ENCODE measurements at places on chromosomes 12 and 14. TPM values are rescaled to one million over a fixed set of nuclear protein-coding genes. Genes with fewer than 3 reads are reported as not detected.
A peak's percentile ranks its signal among the peaks of the same experiment; 100 is the strongest.

VRTN gene
- total RNA-seq = 143 TPM

KCNA5 gene
- 0.62 TPM for total RNA-seq

IL22 gene
- total RNA-seq = not detected

NAB2 gene
- 20.8 TPM for total RNA-seq

RTN1 gene
- 4.3 TPM for total RNA-seq

GRCh38 chr12:114448618-114448933, 42.6 kb upstream of the TBX5 start:
- H3K36me3 ChIP-seq = no peaks in the 10 kb centered on the region
- no peak overlapping the region for H3K27ac ChIP-seq
- peak; percentile 77 for DNase-seq
- peak overlapping the region; percentile 46 for H3K4me3 ChIP-seq

GRCh38 chr14:60350366-60350720, 101.3 kb downstream of the PPM1A start:
- no peaks in the 10 kb centered on the region for H3K27me3 ChIP-seq
- H3K4me1 ChIP-seq = peaks cover 23% of the 10 kb centered on the region
- no peak overlapping the region for H3K4me3 ChIP-seq
- peak; percentile 61 for DNase-seq
- no peak overlapping the region for H3K27ac ChIP-seq
- H3K36me3 ChIP-seq = no peaks in the 10 kb centered on the region

DNA sequence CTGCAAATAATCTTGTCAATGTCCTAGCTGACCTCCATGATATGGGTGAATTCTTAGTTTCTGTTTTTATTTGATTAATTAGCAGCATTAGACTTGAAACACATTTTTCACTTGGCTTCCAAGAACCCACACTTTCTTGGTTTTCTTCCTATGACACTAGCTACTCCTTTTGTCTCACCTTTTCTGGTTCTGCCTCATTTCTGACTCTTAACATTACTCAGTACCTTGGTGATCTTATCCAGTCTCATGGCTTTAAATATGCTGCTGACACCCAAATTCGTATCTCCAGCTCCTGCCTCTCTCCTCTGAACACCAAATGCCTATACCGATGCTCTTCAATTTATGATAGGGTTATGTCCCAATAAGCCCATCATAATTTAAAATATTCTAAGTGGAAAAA, 32.0 kb upstream of the SSTR1 start:
- DNase-seq = no peak
- no peak overlapping the region for H3K27ac ChIP-seq
- no peaks in the 10 kb centered on the region for H3K27me3 ChIP-seq
- H3K4me3 ChIP-seq = no peak overlapping the region
- peaks cover 6% of the 10 kb centered on the region for H3K36me3 ChIP-seq

DNA sequence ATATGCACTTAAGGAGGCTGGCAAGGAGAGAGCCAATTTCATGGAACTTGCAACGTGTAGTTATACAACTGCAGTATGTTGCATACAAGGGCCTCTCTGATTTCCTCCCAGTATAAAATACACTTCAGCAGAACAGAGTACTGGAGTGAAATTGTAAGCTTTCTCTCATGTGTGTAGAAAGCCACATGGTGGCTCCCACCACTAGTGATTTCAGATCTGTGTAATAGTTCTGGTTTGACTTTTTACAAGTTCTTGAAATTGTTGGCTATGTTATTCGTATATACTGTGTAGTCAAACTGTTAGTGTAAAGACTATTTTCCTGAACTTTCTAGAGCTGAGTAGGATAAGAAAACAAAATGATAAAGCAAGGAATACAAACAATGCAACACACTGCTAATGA, 16.4 kb upstream of the LMO3 start:
- no peak overlapping the region for H3K4me3 ChIP-seq
- H3K36me3 ChIP-seq = no peaks in the 10 kb centered on the region
- DNase-seq = no peak

GRCh38 chr12:100445081-100445481, 28.6 kb upstream of the NR1H4 start:
- DNase-seq = no peak
- no peaks in the 10 kb centered on the region for H3K4me1 ChIP-seq
- no peak overlapping the region for H3K27ac ChIP-seq

DNA sequence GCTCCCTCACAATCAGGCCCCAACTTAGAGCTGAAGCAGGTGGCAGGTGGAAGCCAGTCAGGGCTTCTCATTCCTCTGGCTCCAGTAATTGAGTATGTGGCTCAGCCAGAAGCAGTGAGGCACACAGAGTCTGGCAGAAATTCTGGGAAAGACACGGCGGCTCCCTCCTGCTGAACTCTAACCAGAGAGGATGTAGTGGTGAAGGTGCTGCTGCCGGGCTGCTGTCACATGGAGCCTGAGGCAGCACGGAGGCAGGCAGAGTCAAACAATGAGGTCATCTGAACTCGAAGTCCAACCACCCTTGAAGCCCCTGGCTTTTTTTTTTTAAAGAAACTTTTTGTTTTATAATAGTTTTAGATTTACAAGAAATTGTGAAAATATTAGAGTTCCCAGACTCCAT, 33.4 kb upstream of the SMOC1 start:
- no peaks in the 10 kb centered on the region for H3K27me3 ChIP-seq
- H3K36me3 ChIP-seq = no peaks in the 10 kb centered on the region
- DNase-seq = no peak
- peaks cover 6% of the 10 kb centered on the region for H3K4me1 ChIP-seq

DNA sequence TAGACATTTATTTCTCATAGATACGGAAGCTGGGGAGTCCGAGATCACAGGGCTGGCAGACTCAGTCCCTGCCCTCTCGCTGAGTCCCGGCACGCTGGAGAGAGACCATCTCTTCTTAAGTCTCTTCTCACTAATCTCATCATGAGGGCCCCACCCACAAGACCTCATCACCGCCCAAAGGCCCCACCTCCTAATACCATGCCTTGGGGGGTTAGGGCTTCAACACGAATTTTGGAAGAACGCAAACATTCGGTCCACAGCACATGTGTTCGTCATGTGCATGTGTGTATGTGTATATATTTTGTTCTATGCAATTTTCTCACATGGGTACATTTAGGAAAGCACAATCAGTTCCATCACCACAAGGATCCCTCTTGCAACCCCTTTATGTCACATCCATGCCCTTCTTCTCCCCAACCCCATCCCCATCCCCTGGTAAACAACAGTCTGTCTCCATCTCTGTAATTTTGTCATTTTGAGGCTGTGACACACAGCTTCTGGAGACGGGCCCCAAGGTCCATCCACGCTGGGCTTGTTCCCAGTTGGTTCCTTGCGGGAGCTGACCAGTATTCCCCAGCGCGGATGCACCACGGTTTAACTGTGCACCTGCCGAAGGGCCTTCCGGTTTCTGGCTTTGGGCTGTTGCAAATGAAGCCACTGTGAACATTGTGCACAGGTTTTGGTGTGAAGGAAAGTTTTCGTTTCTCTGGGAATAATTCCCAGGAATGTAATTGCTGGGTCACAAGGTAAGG, 317.5 kb upstream of the DIO3 start:
- no peaks in the 10 kb centered on the region for H3K27me3 ChIP-seq
- no peak for DNase-seq
- H3K4me1 ChIP-seq = no peaks in the 10 kb centered on the region
- H3K4me3 ChIP-seq = no peak overlapping the region
- no peaks in the 10 kb centered on the region for H3K36me3 ChIP-seq
- H3K27ac ChIP-seq = no peak overlapping the region

- H3K27ac ChIP-seq = no peak overlapping the region
- DNase-seq = peak; percentile 43
- H3K4me1 ChIP-seq = peaks cover 25% of the 10 kb centered on the region
- peaks cover 22% of the 10 kb centered on the region for H3K27me3 ChIP-seq
- H3K4me3 ChIP-seq = peak overlapping the region; percentile 87
These were observed 645 bp downstream of the JDP2 start for GRCh38 chr14:75428230-75429104.

- peak; percentile 42 for DNase-seq
- peaks cover 64% of the 10 kb centered on the region for H3K4me1 ChIP-seq
- 0 out of 2 replicates have a peak overlapping the region, but pooled peaks have one; percentile 7 for H3K4me3 ChIP-seq
- no peaks in the 10 kb centered on the region for H3K27me3 ChIP-seq
- H3K27ac ChIP-seq = peak overlapping the region; percentile 18
These were observed 114.8 kb downstream of the PLXNC1 start for GRCh38 chr12:94263011-94263811.

DNA sequence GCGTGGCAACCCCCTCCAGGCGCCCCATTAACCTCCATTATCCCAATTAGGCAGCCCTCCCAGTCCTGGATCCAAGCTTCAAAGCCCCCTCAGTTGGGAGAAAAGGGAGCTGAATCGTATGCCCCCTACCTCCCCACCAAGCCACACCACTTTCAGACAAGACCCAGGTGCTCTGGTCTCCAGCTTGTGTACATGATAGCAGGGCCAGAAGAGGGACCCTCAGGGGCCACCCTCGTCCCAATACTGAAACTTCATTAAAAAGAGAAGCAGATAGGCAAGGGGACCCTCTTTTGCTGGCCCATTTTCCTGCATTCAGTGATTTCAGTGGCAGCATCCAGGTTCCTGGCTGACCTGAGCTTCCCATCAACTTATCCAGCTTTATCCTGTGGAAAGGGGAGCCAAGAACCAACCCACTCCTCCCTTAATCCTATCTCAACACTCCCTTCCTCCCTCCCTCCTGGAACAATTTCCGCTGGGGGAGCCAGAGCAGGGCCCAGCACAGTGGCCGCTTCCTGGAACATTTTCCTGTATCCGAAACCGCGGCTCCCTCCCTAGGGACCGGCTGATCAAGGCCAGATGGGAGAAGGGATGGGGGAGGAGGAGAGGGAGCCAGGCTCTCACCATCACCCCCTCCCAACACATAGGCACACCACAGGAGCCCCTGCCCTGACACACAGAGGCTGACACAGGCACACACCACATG, 9.5 kb upstream of the SP7 start:
- peak; percentile 63 for DNase-seq
- no peaks in the 10 kb centered on the region for H3K36me3 ChIP-seq
- H3K27ac ChIP-seq = no peak overlapping the region
- peak overlapping the region; percentile 92 for H3K4me3 ChIP-seq
- H3K27me3 ChIP-seq = peaks cover 36% of the 10 kb centered on the region

GRCh38 chr12:108097160-108097911, 31.8 kb upstream of the WSCD2 start:
- H3K27me3 ChIP-seq = no peaks in the 10 kb centered on the region
- H3K4me1 ChIP-seq = peaks cover 10% of the 10 kb centered on the region
- no peak overlapping the region for H3K4me3 ChIP-seq

DNA sequence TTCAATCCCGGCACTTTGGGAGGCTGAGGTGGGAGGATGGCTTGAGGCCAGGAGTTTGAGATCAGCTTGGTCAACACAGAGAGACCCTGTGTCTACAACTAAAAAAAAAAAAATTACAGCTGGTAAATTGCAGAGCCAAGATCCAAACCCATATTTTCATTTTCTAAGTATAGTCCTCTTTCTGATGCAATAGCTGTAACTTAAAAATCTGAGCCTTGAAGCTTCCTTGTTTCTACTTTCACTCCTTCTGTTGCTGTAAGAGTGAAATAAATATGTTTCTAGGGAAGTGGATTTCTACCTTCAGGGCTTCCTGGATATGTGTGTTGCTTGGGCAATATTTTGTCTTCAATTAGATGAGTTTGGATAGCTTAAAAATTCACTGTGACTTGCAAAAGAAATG, 42.0 kb upstream of the PRICKLE1 start:
- H3K4me1 ChIP-seq = 0 out of 2 replicates have a peak, but pooled peaks cover 7% of the 10 kb centered on the region
- DNase-seq = no peak
- H3K27me3 ChIP-seq = no peaks in the 10 kb centered on the region
- H3K27ac ChIP-seq = no peak overlapping the region
- no peaks in the 10 kb centered on the region for H3K36me3 ChIP-seq

GRCh38 chr12:1851151-1851701, 30.9 kb downstream of the LRTM2 start:
- H3K27me3 ChIP-seq = no peaks in the 10 kb centered on the region
- no peak overlapping the region for H3K4me3 ChIP-seq
- no peaks in the 10 kb centered on the region for H3K4me1 ChIP-seq
- DNase-seq = no peak

GRCh38 chr14:75700295-75700694, 39.2 kb downstream of the TTLL5 start:
- H3K27me3 ChIP-seq = no peaks in the 10 kb centered on the region
- H3K36me3 ChIP-seq = peaks cover 4% of the 10 kb centered on the region
- H3K27ac ChIP-seq = no peak overlapping the region
- no peaks in the 10 kb centered on the region for H3K4me1 ChIP-seq
- no peak for DNase-seq

DNA sequence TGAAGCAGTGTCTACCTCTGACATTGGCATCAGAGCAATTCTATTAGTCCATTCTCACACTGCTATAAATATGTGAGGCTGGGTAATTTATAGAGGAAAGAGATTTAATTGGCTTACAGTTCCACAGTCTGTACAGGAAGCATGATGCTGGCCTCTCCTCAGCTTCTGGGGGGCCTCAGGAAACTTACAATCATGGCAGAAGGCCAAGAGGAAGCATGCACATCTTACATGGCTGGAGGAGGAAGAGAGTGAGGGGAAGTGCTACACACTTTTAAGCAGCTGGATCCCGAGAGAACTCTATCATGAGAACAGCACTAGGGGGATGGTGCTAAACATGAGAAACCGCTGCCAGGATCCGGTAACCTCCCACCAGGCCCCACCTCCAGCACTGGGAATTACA, 25.7 kb upstream of the SEL1L start:
- H3K27me3 ChIP-seq = no peaks in the 10 kb centered on the region
- H3K36me3 ChIP-seq = no peaks in the 10 kb centered on the region
- DNase-seq = no peak
- peaks cover 26% of the 10 kb centered on the region for H3K4me1 ChIP-seq

- H3K27me3 ChIP-seq = no peaks in the 10 kb centered on the region
- H3K4me1 ChIP-seq = no peaks in the 10 kb centered on the region
- H3K4me3 ChIP-seq = no peak overlapping the region
- no peak for DNase-seq
- no peak overlapping the region for H3K27ac ChIP-seq
- H3K36me3 ChIP-seq = no peaks in the 10 kb centered on the region
These were observed 156.8 kb downstream of the DUSP6 start for GRCh38 chr12:89195470-89195869.

GRCh38 chr12:96500693-96501092, 11.3 kb downstream of the CFAP54 start:
- DNase-seq = no peak
- H3K27me3 ChIP-seq = no peaks in the 10 kb centered on the region
- no peak overlapping the region for H3K27ac ChIP-seq
- H3K4me3 ChIP-seq = no peak overlapping the region
- H3K36me3 ChIP-seq = no peaks in the 10 kb centered on the region

DNA sequence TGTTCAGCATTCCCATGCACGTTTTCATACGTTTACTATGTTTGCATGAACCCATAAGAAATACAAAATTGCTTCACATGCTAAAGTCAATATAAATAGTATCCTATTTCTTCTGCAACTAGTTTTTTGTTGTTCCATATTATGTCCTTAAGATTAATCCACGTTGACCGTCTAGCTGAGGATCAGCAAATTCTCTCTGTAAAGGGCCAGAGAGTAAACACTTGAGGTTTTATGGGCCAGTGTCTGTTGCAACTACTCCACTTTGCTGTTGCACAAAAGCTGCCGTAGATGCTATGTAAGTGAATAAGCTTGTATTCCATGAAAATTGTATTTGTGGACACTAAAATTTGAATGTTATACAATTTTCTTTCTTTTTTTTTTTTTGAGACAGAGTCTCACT, 21.1 kb upstream of the PITPNM2 start:
- H3K27me3 ChIP-seq = no peaks in the 10 kb centered on the region
- H3K4me1 ChIP-seq = no peaks in the 10 kb centered on the region
- no peak overlapping the region for H3K4me3 ChIP-seq
- H3K36me3 ChIP-seq = peaks cover 13% of the 10 kb centered on the region
- H3K27ac ChIP-seq = no peak overlapping the region
